Naive thymus-derived CD4-positive, alpha-beta T cell (primary cell): ENCODE measurements at places on chromosomes 1 and 21.

- no peak for DNase-seq
Observed at GRCh38 chr1:111290630-111291029, at the start of gene CHIA. Gene CHIA, plus strand, starts transcription at chr1:111290851. Its CDS starts 19,617 bp downstream, at chr1:111310468.

DNA sequence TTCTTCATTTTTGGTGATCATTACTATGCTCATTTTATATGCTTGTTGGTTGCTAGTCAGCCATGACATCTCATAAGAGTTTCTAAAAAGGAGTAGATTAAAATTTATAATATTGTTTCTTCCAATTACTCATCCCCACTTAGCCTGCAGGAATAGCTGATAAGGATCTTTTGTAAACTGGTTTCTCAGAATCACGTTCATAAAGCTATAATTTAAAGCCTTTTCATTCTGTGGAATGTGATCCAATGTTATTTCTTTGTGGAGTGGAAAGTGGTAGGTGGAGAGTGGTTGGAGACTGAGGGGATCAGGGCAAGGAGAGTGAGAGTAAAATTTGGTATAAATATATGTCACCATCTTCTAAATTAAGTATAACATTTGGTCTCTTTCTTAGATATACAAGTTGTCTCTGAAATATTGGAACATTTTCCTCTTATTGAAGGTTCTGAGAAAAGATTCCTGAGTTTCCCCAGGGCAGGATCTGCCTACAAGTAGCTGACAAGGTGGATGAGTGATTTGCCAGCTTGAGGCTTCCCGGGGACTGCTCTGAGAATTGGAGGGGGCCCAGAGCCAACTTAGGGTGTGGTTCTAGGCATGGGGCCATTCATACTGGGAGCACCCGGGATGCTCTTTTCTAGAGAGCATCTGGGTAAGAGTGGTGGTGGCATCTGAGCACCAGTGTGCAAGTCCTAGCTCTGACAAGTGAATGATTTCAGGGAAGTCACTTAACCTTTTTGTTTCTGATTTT, 116.4 kb downstream of the TBX19 start:
- DNase-seq: no peak

GRCh38 chr1:89433421-89433820, 69.6 kb downstream of the GBP6 start:
- no peak for DNase-seq

DNA sequence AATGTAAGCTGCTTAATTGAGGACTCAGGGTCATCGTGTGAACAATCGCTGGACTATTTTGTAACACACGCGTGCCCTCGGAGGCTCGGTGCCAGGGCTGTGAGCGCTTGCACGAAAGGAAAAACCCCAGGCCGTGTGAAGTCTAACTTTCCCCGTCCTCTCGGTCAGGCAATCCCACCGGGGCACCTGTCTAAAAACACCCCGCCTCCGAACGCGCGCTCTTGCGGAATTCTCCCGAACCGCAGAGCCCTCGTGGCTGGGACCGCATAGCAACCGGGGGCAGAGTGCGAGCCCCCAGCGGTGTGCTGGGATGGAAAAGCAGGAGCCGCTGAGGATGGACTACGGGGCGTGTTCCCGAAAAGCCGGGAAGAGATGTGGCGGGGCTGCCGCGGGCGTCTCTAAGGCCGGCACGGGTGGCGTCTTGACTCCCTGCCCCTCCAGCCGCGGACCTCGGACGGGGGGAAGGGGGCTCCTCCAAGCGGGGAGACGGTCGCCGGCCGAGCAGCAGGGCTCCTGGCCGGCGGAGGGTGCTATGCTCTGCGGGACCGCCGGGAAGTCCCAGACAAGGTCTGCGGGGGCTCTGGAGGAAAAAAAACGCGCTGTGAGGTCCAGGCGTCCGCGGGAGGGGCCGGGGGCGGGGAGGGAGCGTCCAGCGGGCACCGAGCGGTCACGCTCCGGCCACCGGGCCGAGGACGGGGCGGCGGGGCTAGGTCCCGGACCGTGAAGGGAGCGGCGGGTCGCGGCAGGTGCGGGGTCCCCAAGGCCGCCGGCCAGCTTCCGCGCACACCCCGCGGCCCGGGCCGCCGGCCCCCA, 936 bp downstream of the ZBTB21 start:
- peak; percentile 23 for DNase-seq

- DNase-seq: no peak
Observed at GRCh38 chr1:219514728-219515127, 98.2 kb downstream of the ZC3H11B start.

DNA sequence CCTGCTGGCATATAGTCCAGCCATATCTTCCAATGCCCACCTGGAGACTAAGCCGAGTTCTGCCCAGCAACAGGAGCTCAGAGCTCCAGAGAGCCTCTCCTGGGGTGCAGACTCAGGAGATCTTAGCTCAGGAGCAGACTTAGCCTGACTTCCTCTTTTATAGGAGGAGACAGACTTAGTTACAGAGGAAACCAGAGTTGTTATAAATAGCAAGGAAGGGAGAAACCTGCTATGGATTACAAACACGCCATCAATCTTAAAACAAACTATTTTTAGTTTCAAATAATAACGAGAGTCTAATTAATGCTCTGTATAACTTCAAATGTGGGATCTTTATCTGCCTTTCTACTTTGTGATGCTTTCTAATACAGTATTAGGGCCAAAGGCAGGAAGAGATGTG, 3.3 kb upstream of the KIF21B start:
- no peak for DNase-seq

GRCh38 chr21:29184037-29184436, 53.6 kb downstream of the MAP3K7CL start:
- no peak for DNase-seq

- no peak for DNase-seq
Observed at GRCh38 chr21:46626536-46626935, 8.9 kb upstream of the PRMT2 start.

GRCh38 chr1:67574221-67574620, 110.8 kb upstream of the GADD45A start:
- DNase-seq: no peak

- no peak for DNase-seq
Observed at GRCh38 chr1:180912211-180912800, 391 bp upstream of the KIAA1614 start.

DNA sequence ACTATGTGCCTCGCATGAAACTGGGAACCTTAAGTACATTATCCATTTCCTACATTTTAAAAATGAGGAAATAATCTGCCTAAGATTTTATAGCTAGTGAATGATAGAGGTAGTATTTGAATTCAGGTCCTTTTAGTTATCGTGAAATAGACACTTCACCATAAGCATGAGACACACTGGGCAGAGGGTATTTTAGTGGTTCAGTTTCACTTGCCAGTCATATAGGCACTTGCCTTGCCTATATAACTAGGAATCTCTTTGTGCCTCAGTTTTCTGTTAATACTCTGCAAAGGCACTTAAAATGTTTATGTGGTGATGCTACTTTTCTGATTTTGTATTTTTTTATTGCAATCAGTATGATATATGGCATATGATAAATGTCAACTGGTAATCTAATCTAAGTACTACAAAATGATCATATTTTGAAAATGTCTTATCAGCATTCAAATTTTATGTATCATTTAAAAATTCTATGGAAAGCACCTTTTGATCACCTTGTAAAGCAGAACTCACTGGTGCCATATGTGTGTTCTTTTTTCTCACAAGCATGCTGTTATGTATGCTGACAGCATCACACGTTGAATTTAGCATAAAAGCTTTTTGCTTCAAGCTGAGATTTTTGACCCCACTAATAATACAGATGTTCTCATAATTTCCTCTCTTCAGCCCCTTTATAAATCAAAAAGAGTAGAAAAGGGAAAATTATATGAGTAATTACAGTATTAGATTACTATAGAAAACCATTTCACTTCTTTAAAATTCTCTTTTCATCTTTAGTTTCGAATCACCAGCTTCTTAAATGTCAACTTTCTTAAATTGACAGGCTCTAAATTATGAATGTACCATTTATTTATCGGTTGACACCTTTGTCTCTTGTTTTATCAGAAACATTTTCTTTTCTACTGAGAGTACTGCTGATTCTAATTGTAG, 52.6 kb downstream of the RPS6KC1 start:
- DNase-seq: no peak

DNA sequence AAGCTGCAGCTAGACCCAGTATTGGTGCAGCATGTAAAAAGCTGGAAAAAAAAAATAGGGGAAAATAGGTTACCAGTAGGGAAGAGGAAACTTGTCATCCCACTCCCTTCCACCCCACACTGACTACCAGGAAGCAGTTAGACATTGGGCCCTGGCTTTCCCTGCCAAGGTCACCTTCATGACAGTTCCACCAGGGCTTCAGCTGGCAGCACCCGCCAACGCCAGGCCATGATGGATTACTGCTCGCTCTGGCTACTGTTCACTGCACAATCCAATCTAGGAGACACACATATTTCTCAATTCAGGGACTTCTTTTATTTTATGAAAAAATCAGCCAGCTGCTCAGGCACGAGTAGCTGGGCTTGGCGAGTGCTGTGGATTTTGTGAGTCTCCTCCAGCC, 127.7 kb downstream of the DMRTA2 start:
- no peak for DNase-seq

GRCh38 chr1:26583646-26584485, 54.3 kb downstream of the RPS6KA1 start:
- DNase-seq: no peak

DNA sequence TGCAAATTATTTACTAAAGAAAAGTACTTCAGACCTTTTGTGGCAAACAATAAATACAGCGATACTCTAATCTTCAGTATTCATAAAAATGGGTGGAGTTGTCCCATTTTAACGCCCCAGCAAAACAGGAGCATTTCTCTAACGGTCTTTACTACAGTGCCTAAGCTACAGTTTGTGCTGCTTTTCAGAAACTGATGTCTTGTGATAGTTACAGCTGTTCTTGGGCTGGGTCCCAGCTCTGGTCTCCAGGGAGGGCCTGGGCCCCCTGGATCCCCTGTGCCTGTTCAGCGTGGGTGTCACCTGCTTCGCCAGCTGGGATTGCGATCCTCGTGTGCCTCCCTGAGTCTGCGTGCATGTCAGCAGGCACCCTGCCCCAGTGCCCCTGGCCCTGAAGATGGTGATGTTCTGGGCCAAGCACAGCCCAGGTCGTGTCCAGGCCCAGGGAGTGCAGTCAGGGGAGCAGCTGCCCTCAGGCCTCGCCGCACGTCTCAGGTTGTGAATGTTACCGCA, 64.0 kb upstream of the DIP2A start:
- no peak for DNase-seq

- no peak for DNase-seq
Observed at GRCh38 chr1:81453367-81453703, 347.4 kb upstream of the ADGRL2 start.

DNA sequence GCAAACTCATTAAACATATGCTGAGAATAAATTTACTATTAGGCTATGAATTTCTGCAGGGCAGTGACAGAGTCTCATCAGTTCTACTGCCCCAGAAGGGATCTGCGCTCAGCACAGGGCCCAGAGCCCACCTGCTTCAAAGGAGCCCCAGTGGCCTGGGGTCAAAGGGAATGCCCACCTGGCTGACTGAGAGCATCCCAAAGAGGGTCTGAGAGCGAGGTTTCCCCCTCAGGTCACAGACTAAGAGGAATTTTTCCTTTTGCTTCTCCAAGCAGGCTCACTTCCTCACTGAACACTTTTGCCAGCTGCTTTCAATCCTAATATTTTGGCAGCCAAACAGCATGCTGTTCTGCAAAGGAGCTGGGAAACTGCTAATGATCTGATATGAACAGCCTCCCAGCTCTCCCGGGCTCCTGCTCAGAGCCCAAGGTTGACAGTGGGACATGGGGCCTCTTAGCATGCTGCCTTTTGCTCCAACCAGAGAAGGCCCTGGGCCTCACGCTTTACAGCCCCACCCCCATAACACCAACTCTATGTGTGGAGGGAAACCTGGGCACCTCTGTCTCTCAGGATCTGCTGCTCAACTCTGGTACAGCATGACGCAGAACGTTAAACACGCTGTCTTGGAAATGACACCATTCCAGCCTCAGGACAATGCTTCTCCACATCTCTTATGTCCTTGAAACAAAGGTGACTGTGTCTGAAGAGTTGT, 70.7 kb upstream of the SYT6 start:
- no peak for DNase-seq

DNA sequence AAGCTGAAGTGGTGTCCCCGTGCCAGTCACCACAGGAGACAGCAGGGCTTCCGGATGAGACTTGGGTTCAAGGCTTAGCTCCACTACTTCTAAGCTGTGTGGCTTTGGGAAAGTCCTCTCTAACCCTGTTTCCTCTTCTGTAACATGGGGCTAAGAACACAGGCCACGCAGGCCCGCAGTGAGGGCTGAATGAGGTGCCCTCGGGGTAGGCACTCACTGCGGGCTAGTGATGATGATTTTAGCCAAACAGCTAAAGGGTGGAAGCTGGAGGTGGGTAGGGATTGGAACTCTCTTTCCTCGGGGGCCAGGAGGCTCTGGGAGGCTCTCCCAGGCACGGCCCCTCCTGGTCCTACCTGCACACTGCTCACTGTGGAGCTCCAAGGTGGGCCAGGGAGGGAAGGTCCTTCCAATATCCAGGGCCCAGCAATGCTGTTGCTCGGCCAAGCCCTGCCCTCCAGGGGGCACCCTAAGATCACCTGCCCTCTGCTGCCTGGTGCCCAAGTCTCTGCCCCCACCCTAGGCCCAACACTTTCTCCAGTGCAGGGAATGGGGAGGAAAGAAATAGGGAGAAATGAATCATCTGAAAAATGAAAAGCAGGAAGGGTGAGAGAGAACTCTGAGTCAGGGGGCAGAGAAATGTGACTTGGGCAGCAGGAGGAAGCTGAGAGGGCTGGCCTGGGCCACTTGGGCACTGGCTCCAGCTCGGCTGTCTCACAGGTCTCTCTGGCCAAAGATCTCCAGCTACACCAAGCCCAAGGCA, 19.2 kb upstream of the EVA1B start:
- DNase-seq: peak; percentile 58

- no peak for DNase-seq
Observed at GRCh38 chr1:236727521-236727920, 41.2 kb downstream of the ACTN2 start.

GRCh38 chr1:89633800-89634625, 1.1 kb downstream of the LRRC8C start:
- DNase-seq: no peak

- peak; percentile 16 for DNase-seq
Observed at GRCh38 chr21:36429947-36430546, 44.9 kb downstream of the CHAF1B start.

DNA sequence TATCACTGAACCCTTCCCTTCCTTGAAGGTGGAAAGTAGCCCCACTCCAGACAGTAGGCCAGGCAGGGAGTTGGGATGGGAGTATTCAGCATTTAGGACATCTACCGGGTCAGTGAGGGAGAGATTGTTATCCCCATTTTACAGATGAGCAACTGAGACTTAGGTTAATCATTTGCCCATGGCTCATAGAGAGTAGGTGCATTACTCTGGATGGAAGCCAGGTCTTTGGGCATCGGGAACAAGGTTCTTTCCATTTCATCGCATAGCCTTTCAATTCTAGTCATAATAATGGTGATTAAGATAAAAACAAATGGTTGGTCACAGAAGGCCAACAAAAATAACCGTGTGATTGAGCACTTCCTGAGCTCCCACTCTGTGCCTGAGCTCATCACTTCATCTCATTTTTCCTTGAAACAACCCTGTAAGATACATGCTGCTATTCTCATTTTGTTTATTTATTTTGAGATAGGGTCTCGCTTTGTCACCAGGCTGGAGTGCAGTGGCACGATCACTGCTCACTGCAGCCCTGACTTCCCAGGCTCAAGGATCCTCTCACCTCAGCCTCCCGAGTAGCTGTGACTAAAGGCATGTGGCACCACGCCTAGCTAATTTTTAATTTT, 64.8 kb downstream of the NAV1 start:
- DNase-seq: no peak
